ENCODE measurements at places on chromosomes 2 and 18.
A peak's percentile ranks its signal among the peaks of the same experiment; 100 is the strongest.

- peak; percentile 87 for DNase-seq
These were observed 7.7 kb upstream of the KCNE4 start for GRCh38 chr2:223044092-223044836.

DNA sequence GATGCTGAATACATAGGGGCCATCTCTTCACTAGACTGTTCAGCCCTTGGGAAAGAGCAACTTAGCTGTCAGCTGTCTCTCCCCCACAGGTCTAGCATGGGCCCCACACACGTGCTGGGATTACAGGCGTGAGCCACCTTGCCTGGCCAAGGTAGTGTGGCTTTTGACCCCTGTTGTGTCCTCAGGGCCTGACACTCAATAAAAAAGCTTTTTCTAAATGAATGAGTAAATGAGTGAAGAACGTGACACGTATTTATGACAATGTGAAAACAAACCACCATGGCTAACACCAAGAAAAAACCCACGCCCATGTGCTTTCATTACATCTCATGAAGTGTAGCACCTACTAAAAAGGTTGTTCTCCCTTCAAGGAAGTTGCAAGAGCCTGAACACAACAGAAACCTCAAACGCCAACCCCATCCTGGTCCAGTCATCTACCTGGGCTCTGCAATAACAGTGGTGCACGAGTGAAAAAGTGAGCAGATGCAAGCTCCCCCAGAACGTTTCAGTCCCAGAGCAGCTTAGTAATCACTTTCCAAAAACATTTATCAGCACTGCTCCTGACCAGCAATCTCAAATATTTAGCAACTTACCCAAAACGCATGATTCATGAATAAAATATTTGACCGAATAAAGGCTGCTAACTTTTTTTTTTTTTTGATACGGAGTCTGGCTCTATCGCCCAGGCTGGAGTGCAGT, 3.4 kb downstream of the WDFY1 start:
- DNase-seq, result no peak

DNA sequence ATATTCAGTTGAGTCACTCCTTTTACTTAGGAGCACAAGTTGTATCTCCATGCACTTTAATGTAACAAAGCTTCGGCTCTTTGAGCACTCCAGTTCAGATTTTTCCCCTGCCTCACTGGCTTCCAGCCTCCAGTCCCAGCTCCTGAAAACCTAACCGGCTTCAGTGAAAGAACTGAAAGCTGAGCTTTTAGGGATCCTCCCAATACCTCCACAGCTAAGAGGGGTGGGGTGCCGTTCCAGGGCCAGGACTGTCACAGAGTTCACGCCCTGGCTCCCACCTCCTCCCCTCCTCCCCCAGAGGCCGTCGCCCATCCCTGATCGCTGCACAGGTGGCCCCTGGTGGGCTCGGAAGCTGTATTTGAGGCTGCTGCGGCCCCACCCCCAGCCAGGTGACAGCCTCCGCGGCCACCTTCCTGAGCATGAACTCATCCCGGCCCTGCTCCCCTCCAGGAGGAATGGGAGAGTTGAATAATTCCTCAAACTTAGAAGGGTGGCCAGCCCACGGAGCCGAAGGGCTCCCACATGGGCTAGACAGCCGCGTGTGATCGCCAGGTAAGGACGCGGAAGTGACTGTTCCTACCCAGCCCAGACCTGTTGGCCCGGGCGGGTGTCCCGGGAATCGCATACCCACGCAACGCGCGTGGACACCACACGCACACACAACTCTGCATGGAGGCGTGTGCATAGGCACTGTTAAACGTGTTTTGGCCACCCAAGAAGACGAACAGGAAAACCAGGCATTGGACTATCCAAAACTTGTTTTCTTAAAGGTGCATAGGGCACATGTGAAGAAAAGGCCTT, 1.8 kb downstream of the MYO5B start:
- DNase-seq, result no peak

GRCh38 chr2:112836695-112837117, at the start of gene IL1B:
Gene IL1B, minus strand, starts transcription at chr2:112836779. Its CDS starts 550 bp downstream, at chr2:112836229.
- peak; percentile 91 for DNase-seq

DNA sequence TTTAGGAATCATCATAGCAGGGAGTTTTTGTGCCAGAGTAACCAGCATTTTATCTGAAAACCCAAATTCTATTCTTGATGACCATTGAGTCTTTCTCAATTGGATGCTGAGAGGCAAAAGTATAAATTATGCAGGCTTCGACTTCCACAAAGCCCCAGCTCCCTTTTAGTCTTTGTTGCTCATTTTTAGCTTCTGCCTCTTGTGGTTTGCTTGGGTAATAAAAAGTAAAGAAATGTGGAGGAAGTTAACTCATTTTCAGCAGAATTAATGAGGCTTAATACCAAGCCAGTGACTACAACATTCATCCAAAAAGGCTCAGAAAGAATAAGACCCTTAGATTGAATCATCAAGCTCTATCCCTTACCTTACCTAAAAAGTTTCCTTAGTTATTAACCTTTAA, 18.6 kb downstream of the ERMN start:
- DNase-seq, result peak; percentile 60

- DNase-seq, result no peak
These were observed 133.5 kb upstream of the MGAT5 start for GRCh38 chr2:134120406-134120732.

- DNase-seq, result no peak
These were observed 104.2 kb downstream of the CCDC85A start for GRCh38 chr2:56287974-56288373.

DNA sequence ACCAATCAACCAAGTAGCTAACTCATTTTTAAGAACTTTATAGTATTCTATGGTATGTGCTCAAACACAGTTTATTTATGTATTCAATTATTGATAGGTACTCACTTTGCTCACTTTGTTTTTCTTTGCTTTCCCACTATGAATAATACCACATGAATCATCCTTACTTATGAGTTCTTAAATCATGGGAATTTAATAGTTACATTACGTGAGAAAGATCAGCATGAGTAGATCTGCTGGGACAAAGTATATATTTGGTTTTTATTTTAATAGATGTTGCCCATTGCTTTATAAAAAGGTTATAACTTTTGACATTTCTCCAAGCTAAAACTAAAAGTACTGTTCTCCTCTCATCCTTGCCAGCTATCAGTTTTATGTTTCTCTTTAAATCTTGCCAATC, 390.7 kb downstream of the LRATD1 start:
- DNase-seq, result no peak

DNA sequence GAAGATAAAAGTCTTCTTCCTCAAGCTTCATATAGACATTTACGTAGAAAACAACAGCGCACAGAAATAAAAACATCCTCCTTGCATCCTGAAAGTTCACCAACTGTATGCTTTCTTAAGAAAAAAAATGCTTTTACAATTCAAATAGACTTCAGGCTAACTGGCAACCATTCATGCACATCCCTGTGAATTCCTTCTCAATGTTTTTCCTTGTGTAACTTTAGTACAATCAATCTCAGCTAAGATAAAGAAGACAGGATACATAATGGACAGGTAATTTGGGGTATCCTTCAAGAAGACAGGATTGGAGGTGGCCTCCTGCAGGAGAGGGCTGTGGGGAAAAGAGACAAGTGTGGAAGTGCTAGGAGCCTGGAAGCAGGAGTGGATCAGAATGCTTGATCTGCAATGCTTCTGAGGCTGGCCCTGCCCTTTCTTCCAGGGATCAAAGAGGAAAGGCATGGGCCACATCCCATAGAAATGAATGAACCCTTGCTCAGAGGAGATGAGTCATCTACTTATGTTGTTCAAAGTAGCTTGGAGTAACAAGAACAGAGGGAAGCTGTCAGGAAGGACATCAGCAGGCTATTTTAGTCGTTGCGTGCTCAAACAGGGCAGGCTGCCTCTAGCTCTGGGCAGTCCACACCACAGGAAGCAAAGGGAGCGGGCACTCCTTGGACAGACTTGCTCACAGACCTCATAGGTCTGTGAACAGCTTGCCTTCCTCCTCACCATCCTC, 126.6 kb downstream of the TMEM131 start:
- no peak for DNase-seq

DNA sequence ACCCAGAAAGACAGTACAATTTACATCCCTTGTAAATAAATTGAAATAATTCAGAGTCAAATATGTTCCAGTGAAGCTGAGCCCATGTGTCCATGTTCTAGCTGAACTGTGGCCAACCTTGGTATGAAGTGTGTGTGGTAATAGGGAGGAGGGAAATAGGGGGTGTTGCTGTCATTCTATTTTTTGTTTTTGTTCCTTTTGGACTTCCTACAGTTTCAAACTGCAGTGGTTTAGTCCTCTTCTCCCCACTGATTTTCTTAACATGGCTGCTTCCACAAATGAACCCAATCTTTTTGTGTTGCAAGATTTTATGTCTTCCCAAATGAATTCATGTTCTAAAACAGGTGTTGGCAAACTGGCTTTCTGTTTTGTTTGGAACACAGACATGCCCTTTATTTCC, 156.9 kb downstream of the CCBE1 start:
- DNase-seq, result no peak

GRCh38 chr2:8248623-8248957, 433.3 kb upstream of the ID2 start:
- no peak for DNase-seq

GRCh38 chr2:160076241-160076640, 13.8 kb upstream of the PLA2R1 start:
- no peak for DNase-seq

GRCh38 chr2:239767021-239767905, 257.9 kb downstream of the NDUFA10 start:
- DNase-seq, result no peak

GRCh38 chr2:23788100-23788499, 138.8 kb downstream of the ATAD2B start:
- peak; percentile 78 for DNase-seq

DNA sequence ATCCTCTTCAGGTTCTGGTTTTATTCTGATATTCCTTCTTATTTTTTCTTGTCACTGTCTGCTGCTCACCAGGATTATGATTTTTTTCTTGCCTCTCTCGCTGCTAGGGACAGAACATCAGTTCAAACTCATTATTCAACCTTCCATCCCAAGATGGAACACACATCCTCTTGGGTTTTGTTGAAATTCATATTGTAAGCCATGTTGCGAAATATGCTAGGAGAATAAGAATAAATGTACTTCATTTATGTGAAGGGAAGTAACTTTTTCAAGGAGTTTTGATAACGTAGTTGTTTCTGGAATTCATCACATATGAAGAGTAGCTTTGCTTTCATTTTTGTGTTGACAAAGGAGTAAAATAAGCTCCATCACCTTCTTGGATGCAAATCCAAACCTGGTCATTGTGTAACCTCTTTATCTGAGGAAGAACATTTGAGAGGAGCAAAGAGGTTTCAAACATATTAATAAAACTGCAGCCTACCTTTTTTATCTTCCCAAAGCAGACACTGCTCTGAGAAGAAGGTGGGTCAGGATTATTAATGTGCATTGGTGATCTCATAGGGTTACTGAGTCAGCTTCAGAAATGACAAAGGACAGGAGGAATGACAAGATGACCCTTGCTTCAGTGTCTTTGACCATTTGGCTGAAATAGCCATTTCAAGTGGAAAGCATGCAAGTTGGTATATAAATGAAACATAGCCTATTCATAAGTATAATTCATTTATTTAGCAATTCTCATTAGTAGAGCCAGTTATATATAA, 280.0 kb downstream of the GULP1 start:
- DNase-seq, result no peak

- no peak for DNase-seq
These were observed 89.3 kb downstream of the EHBP1 start for GRCh38 chr2:62794791-62795190.

DNA sequence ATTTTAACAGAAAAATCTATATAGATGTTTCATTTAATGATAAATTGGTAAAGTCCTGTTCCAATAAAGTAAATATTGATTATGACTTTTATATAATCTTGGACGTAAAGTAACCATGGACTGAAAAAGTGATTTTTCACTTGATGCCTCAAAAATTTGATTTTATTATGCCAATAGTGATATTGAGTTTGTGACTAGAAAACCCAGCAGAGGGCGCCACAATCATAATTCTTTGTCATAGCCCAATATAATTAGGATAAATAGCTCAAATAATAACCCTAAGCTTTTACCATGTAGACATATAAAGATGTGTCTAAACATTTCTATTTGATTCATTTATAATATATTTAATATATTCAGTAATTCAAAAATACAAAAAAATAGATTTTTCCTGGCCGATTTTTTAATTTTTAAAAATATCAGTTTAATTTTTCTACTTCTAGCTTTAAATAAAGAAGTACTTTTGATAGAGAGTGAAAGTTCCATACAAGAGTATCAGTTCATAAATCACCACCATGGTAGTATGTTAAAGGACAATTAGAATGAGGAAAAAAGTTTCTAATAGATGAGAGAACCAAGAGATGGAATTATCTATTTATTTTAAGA, 30.7 kb downstream of the CAMKMT start:
- peak; percentile 40 for DNase-seq

DNA sequence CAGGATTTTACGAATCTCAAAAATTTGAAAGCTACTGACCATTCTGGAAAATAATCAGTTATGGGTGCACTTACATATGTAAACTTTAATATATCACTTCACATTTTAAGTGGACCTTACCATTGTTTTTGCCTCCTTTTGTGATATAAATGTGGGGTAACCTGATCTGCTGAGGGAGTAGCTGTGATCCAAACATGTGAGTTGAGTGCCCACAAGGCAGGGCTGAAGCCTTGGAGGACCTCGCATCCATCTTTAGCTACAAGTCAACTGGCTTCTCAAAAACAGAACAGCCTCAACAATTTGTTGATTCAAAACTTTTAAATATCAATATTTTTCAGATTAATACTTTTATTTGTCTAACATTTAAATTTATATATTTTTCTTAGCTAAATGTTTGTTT, 178.2 kb downstream of the PLCL1 start:
- no peak for DNase-seq

DNA sequence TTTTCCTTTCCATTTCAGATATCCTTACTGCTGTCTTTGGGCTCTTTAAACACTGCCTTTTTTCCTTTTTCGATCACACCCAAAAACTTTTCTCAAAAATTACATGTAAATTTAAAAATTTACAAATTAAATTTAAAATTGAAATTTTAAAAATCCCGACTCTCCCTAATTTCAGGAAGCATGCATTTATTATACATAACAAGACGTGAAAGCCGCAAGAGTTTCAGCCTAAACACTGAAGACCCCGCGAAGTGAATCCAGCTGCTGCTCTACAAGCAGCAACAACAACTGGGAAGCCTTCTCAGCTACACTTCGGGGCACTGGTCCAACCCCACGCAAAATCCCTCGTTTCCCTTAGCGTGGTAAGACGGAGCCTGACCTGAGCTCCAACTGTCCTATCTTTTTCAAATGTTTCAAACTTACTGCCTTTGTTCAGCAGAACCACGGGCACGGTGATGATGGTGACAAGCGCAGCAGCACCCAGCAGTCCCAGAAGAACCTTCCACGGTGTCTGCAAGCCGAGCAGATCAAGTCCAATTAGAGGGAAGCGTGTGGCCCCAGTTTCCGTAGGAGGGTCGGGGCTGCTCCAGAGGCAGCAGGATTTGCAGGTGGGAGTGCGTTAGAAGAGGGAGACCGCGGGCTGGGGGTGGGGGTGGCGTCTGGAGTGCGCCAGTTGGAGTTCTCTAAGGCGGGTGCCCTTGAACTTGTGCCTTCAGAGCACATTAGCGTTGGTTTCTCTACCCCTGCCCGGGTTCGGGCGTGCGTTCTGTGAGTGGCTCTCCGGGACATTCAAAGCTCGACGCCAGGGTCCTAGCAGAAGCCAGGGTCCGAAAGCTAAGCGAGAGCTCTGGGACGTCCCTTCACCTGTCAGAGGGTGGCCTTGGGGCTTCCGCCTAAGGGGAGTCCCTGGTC, 783 bp downstream of the DPP4 start:
- DNase-seq, result peak; percentile 29

GRCh38 chr2:33371304-33372090, 105.0 kb upstream of the RASGRP3 start:
- DNase-seq, result no peak

All from common myeloid progenitor, CD34-positive (primary cell).